Esophagus squamous epithelium (tissue), 5 donors: ENCODE measurements at places on chromosomes 16 and 17.
A peak's percentile ranks its signal among the peaks of the same experiment; 100 is the strongest.

- DNase-seq, result peak; percentile 64
Observed at GRCh38 chr17:21286066-21286770, 1.7 kb downstream of the MAP2K3 start.

DNA sequence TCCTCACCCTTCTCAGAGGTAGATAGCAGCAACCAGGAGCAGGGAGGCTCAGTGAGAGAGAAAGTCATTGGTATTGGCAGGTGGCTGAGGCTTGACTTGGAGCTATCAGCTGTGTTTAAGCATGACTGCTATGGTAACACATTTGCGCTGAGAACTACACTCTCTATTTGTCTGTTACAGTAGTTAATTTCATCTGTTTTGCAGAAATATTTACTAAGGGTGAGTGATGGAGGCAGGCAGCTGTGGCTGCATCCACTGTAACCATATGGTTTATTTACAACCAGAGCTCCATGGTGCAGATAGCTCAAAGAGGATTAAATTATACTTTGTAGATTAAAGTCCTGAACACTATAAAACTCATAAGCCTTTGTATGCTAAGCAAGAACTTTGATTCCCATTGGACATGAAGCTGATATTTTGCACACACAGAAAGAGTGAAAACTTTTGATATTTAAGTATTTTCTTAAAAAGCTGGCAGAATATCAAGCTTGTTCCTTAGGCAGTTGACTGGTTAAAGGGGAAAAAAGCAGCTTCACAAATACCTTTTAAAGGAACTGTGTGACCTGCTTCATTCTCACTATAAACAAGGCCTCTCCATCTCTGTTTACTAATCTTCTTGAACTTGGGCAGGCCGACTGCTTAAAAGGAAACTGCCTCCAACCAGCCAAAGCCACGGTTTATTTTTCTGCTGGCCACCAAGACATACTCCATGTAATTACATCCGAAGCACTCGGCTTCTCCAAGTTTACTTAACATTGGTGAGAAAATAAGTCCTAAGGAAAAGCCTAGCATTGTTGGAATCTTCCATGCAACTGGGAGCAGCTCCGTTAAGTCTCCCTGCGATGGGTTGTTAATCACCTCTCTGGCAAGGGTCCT is 299.8 kb upstream of the ZFHX3 start:
- no peak for DNase-seq

- DNase-seq, result no peak
Observed at GRCh38 chr16:27195076-27195741, 8.1 kb upstream of the KDM8 start.

- no peak for DNase-seq
Observed at GRCh38 chr16:10878644-10879501, 1.9 kb downstream of the CIITA start.

DNA sequence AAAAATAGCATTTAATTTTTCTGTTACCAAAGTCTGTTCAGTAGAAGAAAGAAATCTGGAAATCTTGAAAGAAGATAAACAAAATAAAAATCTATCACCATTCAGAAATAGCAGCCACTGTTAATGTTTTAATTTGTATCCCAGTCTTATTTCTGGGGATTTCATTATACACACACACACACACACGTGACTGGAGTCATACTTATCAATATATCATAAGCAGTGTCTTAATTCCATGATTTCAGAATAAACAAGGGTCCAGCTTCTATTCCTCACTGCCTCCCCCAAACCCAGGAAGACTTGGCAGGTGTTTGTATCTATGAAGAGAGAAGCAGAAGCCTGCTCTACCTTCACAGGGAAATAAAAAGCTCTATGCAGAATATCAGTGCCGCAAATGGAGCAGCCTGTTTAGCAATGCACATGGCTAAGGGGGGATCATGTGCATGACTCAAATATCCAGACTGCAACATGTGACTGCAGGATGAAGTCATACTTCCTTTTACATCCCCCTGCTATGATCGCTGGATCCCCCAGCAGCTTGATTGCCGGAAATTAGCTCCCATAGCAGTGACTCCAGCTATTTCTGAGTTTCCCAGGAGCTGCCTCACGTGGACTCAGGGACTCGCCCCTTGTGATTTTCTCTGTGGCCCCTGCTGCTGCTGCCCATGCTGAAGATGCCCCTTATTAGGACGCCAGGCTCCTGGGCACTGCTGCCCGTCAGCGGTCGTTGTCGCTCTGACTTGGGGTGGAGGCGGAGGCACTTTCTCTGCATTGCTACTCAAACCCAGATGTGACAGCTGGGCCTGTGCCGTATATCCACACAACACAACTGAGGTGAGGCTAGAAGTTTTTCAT is 341.0 kb downstream of the CPPED1 start:
- DNase-seq, result no peak
